Activated T-cell treated with anti-CD3 and anti-CD28 coated beads, Interleukin-2, amount 50 U/mL, for 48 hours (primary cell): ENCODE measurements at places on chromosomes 2 and 18.

GRCh38 chr18:46793565-46793964, 36.7 kb upstream of the ST8SIA5 start:
- DNase-seq: no peak

- DNase-seq: no peak
These were observed 211.2 kb upstream of the MYT1L start for GRCh38 chr2:2542316-2542715.

- no peak for DNase-seq
These were observed 38.2 kb downstream of the FOSL2 start for GRCh38 chr2:28430788-28431418.

DNA sequence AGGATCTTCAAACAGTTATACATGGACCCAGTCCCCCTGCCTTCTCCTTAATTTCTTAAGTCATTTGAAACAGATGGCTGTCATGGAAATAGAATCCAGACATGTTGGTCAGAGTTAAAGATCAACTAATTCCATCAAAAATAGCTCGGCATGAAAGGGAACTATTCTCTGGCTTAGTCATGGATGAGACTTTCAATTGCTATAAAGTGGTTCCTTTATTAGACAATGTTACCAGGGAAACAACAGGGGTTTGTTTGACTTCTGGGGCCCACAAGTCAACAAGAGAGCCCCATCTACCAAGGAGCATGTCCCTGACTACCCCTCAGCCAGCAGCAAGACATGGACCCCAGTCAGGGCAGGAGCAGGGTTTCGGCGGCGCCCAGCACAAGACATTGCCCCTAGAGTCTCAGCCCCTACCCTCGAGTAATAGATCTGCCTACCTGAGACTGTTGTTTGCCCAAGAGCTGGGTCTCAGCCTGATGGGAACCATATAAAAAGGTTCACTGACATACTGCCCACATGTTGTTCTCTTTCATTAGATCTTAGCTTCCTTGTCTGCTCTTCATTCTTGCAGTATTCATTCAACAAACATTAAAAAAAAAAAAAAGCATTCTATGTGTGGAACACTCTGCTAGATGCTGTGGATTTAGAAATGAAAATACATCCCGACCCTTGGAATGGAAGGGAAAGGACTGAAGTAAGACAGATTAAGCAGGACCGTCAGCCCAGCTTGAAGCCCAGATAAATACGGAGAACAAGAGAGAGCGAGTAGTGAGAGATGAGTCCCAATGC, 4.6 kb downstream of the TTR start:
- no peak for DNase-seq

DNA sequence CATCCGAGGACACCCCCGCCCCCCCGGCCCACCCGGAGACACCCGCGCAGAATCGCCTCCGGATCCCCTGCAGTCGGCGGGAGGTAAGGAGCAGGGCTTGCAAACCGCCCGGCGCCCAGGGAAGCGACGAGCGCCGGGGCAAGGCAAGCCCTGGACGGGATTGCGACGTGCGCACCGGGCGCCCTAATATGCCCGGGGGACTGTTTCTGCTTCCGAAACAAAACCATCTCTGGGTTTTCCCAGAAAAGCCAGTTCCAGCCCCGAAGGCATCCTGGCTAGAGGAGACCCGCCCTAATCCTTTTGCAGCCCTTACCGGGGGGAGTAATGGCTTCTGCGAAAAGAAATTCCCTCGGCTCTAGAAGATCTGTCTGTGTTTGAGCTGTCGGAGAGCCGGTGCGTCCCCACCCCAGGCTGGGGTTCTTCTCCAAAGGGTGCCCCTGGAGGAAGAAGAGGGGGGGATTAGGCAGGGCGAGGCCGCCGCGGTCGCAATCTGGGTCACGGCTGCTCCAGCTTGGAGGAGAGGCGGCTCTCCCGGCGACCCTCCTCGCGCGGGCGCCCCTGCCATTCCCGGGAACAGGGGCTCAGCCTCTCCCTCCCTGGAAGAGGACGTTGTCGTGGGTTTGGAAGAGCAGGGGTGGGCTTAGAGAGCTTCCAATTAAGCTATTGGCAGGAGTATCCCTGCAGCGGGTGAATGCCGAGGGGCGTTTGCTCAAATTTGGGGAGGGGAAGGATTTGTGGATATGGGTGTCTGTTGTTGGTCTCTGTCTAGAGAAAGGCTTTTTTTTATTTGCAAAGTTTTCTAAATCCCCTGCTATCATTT, 521 bp downstream of the MYCN start:
- peak; percentile 25 for DNase-seq

DNA sequence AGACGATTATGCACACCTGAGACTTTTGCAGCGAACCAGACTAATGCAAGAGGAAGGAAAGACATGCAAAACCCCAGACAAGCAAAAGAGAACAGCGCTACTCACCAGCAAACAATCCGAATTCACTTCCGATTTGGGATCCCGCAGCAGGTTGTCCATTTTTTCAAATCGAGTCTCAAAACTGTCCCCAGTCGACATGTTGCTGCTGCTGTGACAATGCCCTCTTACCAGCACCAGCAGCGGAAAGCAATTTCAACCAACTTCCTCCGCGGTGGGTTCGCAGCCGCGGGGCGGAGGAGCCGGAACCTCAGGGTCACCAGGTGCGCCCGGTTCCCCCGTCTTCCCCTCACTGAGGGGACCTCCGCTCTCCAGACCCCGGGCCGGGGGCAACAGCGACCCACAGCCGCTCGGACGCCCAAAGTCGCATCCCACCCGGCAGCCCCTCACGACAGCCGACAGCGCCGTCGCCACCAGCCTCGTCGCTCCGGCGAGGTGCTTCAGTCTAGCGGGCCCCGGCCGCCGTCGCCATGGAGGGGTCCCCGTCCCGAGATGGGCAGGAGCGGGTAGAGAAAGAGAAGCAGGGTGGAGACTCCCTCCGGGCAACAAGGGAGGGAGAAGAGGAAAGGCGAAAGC, 784 bp downstream of the ROCK1 start:
- DNase-seq: peak; percentile 77

DNA sequence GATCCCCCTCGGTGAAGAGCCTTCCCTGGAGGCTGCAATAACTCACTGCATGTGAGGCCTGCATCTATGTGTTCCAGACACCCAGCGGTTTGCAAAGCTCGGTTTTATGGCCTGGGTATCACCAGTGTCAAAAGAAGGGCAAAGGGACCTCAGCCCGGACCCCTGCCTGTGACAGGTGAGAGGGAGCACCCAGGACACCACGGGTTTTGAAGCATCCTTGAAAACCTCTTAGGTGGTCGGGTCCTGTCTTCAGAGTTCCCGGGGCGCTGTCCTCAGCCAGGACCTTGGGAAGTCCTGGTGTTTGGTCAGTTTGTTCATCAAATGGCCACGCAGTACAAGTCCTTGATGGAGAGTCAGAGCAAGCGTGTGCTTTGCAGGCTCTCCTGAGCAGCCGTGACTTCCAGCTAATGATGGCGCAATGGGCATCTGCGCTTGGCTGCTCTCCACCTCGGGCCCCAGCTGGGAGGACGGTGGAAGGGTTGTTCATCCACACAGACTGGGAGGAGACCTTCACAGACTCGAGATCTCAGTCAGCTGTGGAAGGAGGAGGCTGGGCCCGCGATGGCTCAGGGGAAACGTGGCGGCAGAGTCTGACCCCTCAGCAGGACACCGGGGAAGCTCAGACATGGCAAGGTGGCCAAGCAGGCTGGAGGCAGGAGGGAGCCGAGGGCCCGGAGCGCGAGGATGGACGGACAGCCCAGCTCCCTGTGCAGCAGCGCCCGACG, 113.1 kb upstream of the GPC1 start:
- no peak for DNase-seq

- no peak for DNase-seq
These were observed 567.5 kb downstream of the SLC4A3 start for GRCh38 chr2:220194630-220195584.

DNA sequence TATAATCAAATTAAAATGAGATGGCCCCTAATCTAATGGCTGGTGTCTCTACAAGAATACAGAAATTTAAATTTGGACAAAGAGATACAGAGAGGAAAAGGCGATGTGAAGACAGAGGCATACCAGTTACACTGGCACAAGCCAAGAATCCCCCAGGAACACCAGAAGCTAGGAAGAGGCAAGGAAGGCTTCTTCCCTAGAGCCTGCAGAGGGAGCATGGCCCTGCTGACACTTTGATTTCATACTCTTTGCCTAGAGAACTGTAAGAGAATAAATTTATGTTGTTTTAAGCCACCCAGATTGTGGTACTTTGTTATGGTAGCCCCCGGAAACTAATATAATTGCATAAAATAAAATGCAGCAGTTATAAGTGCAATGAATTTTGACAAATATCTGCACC, 671.4 kb downstream of the MBD2 start:
- DNase-seq: no peak

DNA sequence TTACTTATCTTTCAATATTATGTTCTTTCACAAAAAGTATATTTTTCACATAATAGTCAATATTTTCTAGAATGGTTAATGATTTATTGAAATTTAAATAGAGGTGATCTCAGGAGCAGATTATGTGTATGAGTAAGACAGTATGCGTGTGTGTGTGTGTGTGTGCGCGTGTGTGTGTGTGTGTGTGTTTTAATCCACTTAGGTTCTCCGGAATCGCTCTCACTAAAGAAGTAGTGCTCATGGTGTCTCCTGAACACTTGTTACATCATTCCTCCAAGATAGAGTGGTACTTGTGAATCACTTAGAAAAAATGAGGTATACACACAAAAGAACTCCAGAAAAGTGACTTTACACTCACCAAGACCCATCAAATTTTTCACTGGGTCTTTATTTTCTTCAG, 91.0 kb upstream of the KCNH7 start:
- no peak for DNase-seq
